Cardiac fibroblast (primary cell): ENCODE measurements at places on chromosomes 12 and 14.
A peak's percentile ranks its signal among the peaks of the same experiment; 100 is the strongest.

DNA sequence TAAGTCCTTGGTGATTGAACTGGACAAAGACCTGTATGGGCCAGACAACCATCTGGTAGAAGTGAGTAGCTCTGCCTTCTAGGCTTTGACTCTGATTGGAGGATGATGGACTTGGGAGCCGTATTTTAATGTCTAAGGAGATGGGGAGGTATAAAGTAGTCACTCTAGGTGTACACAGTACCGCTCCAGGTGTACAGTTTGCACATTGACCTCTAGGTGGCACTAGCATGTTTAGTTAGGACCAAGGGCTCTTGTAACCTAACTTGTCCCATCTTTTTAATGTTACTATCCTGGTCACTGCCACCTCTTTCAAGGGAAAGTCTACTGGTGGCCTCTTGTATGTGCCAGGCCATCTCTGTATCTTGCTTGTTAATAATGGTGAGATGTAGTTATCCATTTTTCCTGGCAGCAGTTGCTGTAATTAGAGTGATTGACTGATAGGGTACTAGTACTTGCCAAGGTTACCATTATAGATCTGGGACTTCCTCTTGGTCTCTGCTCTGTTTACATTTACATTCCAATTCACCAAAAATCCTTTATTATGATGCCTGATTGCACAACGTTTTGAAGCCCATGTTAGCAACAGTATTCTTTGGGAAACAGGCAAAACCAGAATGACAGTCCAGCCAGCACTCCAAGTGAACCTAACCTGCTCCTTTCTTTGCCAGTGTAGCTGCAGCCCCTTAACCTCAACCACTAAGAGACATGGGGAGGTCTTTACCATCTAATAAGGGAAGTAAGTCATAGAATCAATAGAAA lies 3.6 kb downstream of the SMARCD1 start:
- peak; percentile 66 for DNase-seq

DNA sequence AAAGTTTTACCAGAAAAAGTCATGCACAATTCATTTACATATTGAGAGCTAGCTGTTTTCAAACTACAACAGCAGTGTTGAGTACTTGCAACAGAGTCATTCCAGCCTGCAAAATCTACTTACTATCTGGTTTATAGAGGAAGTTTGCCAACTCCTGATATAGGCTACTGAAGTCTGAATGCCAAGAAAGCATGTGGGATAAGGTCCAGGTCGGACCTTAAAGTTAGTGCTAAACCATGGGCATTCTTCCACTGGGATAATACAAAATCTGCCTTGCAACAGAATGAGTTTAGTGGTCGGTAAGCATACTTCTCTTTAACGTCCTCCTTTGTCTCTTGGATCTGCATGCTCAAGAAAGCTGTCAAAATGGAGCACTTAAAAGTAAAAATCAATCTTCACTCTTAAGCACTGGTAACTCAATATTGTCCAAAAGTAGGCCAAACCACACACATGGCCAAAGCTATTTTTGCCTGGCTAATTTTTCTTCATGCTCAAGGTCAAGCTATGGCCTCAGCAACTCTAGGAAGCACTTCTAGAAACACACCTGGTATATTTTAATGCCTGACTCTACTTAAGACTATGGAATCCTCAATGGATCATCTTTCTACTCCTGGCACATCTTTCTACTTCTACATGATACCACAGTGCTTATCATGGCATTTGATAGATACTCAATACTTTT lies 364.9 kb upstream of the KITLG start:
- DNase-seq: peak; percentile 82

- peak; percentile 91 for DNase-seq
These were observed 205.9 kb downstream of the KIF21A start for GRCh38 chr12:39237004-39237403.

DNA sequence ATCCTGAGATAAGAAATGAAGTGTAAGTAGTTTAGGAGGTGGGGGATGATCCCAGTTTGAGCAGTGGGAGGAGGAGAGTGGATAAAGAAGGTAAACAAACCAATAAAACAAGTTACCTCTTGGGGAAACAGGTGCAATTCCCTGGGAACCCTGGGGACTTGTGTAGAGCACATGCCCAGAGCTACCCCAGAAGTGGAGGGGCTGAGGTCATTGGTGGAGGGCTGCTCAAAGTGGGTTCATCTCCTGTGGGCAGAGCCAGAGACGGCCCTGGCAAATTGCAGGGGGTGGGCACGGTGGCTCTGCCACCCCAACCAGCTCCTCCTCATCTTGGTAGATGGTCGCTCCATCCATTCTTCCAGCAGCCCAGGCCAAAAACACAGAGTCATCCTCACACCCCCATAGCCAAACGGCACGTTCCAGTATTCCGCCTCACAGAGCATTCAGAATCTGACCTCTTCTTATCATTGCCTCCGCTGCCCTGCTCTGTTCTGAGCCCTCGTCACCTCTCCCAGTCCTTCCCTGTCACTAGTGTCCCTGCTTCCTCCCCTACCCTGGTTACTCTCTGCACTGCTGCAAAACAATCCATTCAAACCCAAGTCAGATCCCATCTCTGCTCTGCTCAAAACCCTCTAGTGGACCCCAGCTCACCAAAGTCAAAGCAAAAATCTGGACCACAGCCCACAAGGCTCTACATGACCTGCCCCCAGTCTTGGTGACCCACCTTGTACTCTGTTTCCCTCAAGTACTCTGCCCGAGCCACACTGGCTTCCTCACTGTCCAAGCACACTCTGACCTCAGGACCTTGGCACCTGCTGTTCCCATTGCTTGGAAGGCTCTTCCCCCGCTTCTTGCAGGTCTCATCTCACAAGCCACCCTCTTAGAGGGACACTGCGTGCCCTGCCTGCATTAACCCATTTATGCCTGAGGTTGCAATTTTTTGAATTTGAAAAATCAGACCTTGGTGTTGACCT lies 5.5 kb downstream of the CYP46A1 start:
- no peak for DNase-seq

- no peak for DNase-seq
These were observed 2.1 kb upstream of the FAIM2 start for GRCh38 chr12:49905718-49906314.

- peak; percentile 74 for DNase-seq
These were observed 7.3 kb upstream of the MGP start for GRCh38 chr12:14892726-14893505.

DNA sequence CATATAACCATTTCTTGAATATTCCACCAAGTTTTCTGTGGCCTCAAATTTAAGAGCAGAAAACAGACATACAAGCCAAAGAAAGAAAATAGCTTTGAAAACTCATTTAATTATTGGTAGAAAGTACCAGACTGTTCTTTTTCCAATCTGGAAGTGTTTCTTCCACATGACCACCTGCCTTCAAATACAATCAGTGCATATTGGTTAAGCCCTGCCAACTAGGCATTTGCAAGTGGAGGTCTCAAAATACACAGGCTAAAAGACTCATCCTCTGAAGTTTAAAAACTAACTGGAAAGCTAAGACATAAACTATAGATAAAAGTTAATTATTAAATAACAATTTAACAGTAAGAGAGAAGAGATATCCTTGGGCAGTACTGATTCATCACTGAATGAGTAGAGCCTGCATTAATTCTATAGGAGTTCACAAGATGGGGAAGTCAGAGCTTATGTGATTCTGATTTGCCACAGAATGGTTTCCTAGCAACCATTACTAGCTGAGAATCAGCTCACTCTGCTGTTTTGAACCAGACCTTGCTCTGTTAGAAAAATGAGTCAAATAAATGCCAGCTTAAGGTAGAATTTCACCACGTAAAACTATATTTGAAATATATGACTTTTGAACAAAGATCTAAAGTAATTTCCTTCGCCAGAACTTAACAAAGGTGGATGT lies 433.8 kb downstream of the FUT8 start:
- DNase-seq: no peak

- DNase-seq: no peak
These were observed 40.0 kb upstream of the CTDSP2 start for GRCh38 chr12:57886542-57886941.

GRCh38 chr14:74401504-74402241 lies 24.3 kb downstream of the SYNDIG1L start:
- DNase-seq: no peak

GRCh38 chr14:95134304-95134933 lies 22.9 kb downstream of the DICER1 start:
- DNase-seq: peak; percentile 27

GRCh38 chr14:96279564-96279963 lies 23.6 kb downstream of the BDKRB1 start:
- peak; percentile 30 for DNase-seq

DNA sequence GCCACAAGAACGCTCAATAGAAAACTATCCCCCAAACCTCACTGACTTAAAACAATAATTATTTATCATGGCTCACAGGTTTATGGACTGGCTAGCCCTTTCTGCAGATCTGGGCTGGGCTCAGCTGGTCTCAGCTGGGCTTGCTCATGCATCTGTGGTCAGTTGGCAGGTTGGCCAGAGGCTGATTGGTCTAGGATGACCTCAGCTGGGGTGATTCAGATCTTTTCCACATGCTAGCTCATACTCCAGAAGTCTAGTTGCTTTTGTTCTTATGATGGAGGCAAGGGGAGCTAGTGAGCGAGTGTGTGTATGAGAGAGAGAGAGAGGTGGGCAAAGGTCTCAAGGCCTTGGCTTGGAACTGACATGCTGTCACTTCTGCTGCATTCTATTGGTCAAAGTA lies 181.2 kb upstream of the NRXN3 start:
- DNase-seq: peak; percentile 17

DNA sequence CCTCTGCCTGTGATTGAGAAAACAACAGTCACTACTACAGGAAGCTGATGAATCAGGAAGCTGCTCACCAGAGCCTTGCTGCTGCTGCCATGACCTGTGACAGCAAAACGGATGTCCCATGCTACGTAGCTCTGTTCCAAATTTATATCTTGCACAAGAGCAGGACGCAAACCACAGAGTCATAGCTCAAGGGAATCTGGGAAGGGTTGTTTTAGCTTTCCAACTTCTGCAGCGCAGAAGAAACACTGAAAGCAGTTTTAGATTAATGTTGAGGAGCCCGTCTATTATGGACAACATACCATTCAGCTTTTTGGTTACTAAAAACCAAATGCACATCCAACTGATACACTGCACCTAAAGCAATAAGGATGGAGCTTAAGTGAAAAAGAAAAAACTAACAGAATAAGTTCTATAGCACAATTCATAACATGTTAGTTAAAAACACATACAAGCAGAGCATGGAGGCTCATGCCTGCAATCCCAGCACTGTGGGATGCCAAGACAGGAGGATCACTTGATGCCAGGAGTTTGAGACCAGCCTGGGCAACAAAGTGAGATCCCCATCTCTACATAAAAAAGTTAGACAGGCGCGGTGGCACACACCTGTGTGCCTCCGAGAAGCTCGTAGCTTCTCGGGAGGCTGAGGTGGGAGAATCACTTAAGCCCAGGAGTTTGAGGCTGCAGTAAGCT lies 1.7 kb upstream of the ANKRD33 start:
- peak; percentile 98 for DNase-seq

GRCh38 chr12:67988601-67989021 lies 636 bp upstream of the IFNG-AS1 start:
- DNase-seq: no peak

- DNase-seq: no peak
These were observed 16.5 kb upstream of the OR6J1 start for GRCh38 chr14:22660654-22661053.

- peak; percentile 67 for DNase-seq
These were observed 5.9 kb downstream of the PXN start for GRCh38 chr12:120259418-120260202.

- no peak for DNase-seq
These were observed 178.9 kb upstream of the NRXN3 start for GRCh38 chr14:77991128-77991772.

DNA sequence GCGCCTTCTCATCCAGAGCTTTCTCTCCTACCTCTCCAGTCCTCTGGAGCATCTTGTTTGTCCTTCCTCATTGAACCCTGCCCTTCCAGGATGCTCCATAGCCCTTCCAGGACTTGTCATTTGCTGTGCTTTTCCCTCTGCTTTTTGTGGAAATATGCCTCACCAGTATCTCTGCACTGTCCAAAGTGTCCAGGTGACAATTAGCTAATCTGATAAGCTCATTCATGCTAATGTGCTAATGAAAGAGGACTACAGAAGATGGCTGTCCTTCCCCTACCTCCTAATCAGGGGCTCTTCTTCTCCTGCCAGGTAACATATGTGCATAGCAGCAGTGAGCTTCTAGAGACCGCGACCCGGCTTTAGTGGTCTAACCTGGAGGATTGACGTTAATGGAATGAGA lies 58.4 kb upstream of the OTX2 start:
- DNase-seq: no peak

- DNase-seq: peak; percentile 91
These were observed 107.9 kb downstream of the PTPRQ start for GRCh38 chr12:80551897-80552296.

- peak; percentile 5 for DNase-seq
These were observed 233.2 kb downstream of the MDGA2 start for GRCh38 chr14:47442211-47442610.

- DNase-seq: no peak
These were observed 78.8 kb upstream of the EVL start for GRCh38 chr14:99986396-99986795.

GRCh38 chr14:96754162-96754844 lies 42.9 kb upstream of the VRK1 start:
- no peak for DNase-seq

DNA sequence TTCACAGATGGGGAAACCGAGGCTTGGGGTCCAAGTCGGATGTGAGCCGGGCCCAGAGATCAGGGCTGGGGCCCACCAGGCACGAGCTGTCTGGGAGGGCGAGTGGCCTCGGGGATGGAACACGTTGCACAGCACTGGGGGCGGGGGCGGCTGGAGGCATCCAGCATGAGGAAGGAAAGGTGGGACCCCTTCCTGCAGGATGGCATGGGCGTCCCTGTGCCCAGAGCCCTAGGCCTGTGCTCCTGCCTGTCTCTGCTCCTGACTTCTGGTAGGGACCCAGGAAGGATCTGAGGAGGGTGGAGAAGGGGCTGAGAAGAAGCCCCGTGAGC lies 183.4 kb downstream of the KIF26A start:
- DNase-seq: no peak

GRCh38 chr12:64061868-64062375 lies 160.2 kb downstream of the KICS2 start:
- no peak for DNase-seq

DNA sequence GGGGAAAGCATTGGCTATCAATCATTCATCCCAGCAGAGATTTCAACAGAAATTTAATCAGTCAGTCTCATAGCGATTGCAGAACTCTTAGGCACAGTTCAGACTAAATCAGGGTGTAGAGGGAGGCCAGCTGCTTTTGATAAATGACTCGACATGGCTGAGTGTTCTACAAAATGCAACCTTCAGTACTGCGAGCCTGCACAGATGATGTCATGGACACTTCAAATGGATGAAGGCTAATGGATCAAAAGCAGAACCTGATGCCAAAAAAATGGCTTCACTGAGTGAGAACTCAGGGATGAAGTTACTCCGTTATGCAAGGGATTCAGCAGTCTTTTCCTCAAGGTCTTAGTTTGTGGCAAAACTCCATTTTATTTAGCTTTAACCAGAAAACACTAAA lies 167.3 kb downstream of the DACT1 start:
- no peak for DNase-seq

- DNase-seq: no peak
These were observed 44.6 kb downstream of the DLK1 start for GRCh38 chr14:100771121-100771800.

GRCh38 chr12:24460099-24460498 lies 488.8 kb downstream of the BCAT1 start:
- DNase-seq: no peak
